Vagina (tissue), 2 donors: ENCODE measurements at places on chromosomes 5 and 9.

- DNase-seq: no peak
- no peaks in the 10 kb centered on the region for H3K27me3 ChIP-seq
- H3K4me3 ChIP-seq: no peak overlapping the region
Measured at GRCh38 chr9:121675381-121675780, 23.9 kb downstream of the DAB2IP start.

- H3K27ac ChIP-seq: no peak overlapping the region
- H3K36me3 ChIP-seq: peaks cover 6% of the 10 kb centered on the region
- H3K4me1 ChIP-seq: no peaks in the 10 kb centered on the region
- H3K27me3 ChIP-seq: no peaks in the 10 kb centered on the region
- no peak overlapping the region for H3K4me3 ChIP-seq
Measured at GRCh38 chr5:73093943-73094342, 26.4 kb upstream of the TMEM171 start.

- H3K4me3 ChIP-seq: no peak overlapping the region
- no peaks in the 10 kb centered on the region for H3K4me1 ChIP-seq
- no peak for DNase-seq
Measured at GRCh38 chr5:2660315-2660714, 91.2 kb downstream of the IRX2 start.

DNA sequence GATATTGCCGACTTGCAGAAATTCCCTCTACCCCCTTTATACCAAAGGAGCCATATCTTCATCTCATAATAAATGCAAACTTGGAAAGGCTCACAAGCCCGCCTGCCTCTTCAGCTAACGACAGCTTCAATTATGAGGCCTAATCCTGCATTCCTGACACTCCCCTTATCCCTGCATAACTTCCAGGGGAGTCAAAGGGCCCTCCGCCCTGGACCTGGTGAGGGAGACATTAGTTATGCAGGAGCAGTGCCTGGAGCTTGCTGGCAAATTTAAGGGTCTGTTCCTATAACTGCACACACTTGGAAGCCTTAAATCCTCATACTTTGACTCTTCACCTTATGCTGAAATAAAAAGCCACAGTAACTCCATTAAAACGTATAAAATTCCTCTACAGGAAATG is 617.9 kb downstream of the BNC2 start:
- H3K36me3 ChIP-seq: no peaks in the 10 kb centered on the region
- no peak overlapping the region for H3K27ac ChIP-seq
- peaks cover 7% of the 10 kb centered on the region for H3K4me1 ChIP-seq
- no peaks in the 10 kb centered on the region for H3K27me3 ChIP-seq
- H3K4me3 ChIP-seq: no peak overlapping the region
- DNase-seq: no peak

DNA sequence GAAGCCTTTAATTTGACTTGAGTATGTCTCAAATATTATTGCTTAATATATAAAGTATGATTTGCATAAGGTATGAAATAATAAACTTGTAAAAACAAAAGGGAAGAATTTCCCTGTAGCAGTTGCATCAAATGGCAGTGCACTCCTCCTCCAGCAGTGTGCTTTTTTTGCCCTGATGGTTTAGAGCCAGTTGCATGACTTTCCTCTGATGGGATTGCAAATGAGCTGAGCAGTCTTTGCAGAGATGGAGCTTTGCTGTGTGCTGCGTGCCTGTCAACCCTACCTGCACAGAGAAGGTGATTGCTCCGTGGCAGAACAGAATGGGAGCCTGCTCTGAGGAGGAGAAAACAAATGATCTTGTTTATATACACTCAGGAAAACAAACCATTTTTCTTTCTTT is 22.7 kb upstream of the CATSPER3 start:
- H3K4me1 ChIP-seq: peaks cover 6% of the 10 kb centered on the region
- H3K4me3 ChIP-seq: no peak overlapping the region
- no peak overlapping the region for H3K27ac ChIP-seq
- DNase-seq: no peak

DNA sequence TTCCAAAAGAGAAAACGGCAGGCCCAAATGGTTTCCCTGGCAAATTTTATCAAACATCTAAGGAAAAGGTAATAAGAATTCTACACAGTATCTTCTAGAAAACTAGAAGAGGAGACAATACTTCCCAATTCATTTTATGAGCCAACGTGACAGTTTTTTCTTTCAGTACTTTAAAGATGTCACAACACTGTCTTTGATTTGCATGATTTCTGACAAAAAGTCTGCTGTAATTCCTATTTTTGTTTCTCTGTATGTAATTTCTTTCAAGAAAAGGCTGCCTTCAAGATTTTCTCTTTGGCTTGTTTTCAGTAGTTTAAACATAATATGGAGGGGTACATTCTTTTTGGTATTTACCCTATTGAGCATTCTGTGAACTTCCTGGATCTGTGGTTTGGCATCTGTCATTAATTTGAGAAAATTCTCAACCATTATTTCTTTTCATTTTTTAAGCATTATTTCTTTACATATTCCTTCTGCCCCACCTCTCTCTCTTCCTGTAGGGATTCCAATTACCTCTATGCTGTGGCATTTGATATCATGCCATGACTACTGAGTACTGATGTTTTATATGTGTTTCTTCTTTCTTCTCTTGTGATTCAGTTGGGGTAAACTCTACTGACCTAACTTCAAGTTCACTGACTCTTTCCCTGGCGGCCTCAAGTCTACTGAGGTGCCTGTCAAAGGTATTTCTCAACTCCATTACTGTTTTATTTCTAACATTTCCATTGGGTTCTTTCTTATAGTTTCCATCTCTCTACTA is 32.2 kb downstream of the ANKS6 start:
- no peaks in the 10 kb centered on the region for H3K4me1 ChIP-seq
- H3K36me3 ChIP-seq: no peaks in the 10 kb centered on the region
- DNase-seq: no peak
- no peak overlapping the region for H3K27ac ChIP-seq
- no peaks in the 10 kb centered on the region for H3K27me3 ChIP-seq
